HS-5 (cell line): ENCODE measurements at places on chromosomes 7 and 10.

DNA sequence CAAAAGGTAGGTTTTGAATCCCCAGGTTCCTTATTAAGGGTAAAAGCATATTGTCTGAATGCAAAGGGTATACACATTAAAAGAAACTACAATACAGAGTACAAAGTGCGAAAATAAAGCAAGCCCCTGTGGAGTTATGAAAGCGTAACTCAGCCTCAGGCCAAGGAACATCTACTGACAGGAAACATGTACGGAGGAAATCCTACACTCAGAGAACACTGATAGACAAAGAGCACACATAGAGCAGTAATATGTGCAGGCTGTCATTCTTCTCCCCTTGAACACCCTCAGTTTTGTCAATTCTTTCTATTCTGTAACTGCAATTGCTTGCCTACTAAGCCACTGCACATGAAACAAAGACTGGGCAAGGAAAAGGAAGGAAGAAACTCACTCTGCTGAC lies 150.2 kb downstream of the DGKB start:
- DNase-seq = no peak

GRCh38 chr10:101444058-101444898 lies 90.3 kb downstream of the BTRC start:
- DNase-seq = no peak

DNA sequence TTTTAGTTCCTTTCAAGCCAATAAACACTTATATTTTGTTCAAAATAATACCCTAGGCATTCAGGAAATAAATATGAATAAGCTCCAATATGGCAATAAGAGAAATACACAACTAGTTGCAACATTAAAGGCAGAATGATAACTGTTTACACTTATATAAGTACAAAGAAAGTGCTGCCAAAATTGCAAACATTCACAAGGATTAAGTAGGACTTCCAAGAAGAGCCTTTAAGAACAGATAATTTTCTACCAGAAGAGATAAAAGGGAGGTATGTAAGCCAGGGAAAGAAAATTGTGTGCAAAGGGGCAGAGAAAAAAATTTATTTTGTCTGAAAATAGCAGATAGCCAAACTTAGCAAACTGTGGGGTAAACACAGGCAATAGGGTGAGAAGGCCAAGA lies 83.8 kb downstream of the CTNNA3 start:
- no peak for DNase-seq

DNA sequence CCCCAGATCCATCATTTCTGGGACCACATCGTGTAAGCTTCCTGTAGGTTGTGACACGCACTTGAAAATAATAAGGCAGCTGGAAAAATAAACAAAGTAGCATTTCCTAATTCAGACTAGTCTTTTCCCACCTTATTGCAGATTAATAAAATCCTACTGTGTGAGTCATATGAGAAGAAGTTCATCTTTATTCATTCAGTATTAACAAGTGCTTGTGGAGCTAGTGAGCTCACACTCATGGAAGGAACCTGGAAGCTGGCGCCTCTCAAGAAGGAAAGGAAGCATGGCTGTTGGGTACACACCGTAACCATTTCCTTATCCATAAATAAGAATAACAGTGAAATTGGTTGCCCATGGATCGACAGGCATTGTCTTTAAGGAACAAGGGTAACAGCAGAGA lies 152.6 kb upstream of the PFKP start:
- DNase-seq = no peak

DNA sequence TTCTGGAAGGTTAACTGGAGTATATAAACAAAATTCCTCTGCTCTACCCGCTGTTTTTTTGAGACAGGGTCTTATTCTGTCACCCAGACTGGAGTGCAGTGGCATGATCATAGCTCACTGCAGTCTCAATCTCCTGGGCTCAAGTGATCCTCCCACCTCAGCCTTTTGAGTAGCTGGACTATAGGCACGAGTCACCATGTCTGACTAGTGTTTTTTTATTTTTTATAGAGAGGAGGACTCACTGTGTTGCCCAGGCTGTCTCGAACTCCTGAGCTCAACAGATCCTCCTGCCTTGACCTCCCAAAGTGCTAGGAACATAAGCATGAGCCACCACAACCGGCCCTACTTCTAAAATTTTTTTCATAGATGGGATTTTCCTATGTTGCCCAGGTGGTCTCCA lies 2.2 kb downstream of the RAB18 start:
- DNase-seq = no peak

GRCh38 chr7:90834771-90835170 lies 238.7 kb downstream of the CDK14 start:
- DNase-seq = no peak

- no peak for DNase-seq
These were observed 99.9 kb downstream of the MPP7 start for GRCh38 chr10:28202941-28203352.

DNA sequence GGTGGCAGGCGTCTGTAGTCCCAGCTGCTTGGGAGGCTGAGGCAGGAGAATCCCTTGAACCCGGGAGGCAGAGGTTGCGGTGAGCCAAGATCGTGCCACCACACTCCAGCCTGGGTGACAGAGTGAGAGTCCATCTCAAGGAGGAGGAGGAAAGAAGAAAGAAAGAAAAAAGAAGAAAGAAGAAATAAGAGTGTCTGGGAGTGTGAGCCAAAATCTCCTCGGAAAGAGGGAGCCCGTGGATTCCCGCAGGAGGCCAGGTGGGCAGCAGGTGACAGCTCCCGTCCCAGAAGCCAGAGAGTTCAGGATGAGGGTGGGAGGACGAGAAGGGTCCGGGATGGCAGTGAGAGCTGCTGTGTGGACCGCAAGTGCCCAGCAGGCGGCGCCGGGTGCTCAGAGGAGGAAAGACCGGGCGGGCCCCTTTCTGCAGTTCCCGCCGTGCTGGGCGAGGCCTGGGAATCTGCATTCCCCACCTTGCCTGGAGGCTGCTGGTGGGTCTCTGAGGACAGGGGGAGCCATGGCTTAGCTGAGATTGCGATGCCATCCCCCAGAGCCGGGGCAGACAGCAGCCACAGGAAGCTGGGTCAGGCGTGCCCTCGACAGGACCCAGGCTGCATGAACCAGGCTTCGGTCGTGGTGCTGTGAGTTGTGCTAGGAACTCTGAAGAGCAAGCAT lies 17.1 kb upstream of the AMZ1 start:
- DNase-seq = no peak

GRCh38 chr7:22660732-22661131 lies 66.3 kb upstream of the IL6 start:
- no peak for DNase-seq

DNA sequence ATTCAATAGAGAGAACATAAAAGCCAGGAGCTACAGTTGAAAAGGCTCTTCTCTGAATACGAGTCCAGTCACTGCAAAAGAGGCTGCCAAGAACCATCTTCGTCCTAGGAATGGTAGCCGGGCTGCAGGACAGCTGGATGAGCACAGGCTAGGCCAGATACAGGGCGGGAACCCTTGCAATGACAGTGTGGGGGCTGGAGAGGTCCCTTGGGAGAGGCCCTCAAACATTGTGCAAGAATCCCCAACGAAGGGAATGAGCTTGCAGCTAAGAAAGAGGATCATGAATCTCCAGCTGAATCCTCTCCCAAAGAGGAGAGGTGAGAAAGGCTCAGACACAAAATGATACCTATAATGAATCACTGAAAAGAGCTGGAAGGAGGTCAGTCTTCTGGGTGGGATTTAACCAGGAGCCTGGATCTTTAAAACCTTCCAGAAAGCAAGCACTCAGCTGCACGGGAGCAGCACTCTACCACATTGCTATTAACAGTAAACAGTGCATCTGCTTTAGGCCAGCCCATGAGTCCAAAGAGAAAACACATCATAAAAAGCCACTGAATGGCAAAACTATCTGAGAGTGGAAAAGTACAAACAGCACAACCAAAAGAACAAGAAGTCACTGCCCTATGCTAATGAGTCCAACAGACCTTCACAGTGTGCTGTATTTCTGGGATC lies 287.9 kb downstream of the TNS3 start:
- DNase-seq = no peak

- no peak for DNase-seq
These were observed 24.6 kb upstream of the SGMS1 start for GRCh38 chr10:50648089-50648934.

- no peak for DNase-seq
These were observed 20.0 kb downstream of the GLI3 start for GRCh38 chr7:42217053-42217452.

- DNase-seq = no peak
These were observed 198.3 kb upstream of the ZNF32 start for GRCh38 chr10:43846968-43847367.

- DNase-seq = no peak
These were observed 52.1 kb upstream of the UBE3C start for GRCh38 chr7:157086508-157087187.

- no peak for DNase-seq
These were observed 741 bp downstream of the PRAP1 start for GRCh38 chr10:133347710-133348517.

GRCh38 chr10:8800426-8800825 lies 745.9 kb downstream of the GATA3 start:
- no peak for DNase-seq

- DNase-seq = no peak
These were observed 11.3 kb upstream of the TAS2R3 start for GRCh38 chr7:141752634-141753033.

DNA sequence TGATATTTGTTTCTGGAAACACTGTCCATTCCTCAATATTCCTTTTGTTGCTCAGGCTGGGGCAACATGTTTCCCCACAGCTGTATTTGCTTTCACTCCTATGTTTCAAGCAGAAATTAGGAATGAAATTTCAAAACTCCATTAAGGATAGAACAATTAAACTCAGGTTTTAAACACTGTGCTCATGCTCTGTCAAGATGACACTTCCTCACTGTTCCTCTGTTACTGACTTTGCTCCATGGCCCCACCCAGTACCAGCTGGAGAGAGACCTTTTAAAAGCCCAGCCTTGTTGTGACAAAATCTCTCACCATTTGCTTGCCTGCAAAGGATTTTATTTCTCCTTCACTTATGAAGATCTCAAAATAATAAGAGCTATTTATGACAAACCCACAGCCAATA lies 197.4 kb downstream of the ELMO1 start:
- no peak for DNase-seq

DNA sequence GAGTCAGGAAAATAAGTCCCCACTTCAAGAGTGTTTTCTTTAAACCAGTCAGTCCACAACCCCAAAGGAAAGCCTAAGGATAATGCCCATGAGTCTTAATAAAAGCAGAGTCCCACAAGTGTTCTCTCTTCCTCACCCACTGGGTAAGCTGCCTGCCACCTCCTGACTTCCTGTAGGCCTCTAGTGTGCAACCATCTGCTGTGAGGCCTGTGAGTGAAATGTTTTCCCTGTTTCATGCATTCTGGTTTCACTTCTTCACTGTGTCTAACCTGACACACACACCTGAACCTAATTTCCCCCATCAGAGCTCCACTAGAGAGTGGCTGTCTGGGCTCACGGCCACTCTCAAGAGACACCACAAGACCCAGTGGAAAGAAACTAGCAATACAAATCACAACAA lies 38.9 kb upstream of the GDF10 start:
- DNase-seq = no peak

DNA sequence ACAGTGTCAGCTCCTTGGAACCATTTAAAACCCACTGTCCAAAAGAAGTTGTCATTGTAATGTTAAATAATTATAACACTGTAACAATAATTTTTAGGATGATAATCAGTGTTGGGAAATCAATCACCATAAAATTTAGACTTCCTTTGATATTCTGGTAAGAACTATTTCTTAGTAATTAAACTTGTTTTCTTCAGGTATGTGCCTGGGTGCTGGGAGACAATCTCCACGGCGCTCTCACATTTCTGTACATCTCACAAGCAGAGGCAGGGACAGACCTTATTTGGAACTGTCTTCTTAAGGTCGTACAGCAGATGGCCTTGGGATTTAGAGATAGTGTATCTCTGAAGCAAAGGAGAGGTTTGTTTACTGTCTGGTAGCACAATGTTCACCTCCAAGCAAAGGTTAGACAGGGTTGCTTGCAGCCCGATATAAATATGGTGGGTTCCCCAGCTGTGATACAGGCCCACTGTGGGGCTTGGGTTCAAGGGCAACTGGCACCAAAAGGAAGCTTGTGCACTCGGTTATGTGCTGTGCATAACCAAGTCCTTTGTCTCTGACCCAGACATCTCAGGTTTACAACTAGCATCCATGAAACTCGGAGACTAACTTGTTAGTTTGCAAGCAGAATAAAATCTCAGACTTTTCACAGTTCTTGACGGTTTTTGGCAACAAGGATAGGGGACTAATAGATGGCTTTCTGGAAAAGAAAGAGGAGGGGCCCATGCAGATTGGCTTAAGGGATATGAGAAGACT lies 125.5 kb downstream of the RNF32 start:
- DNase-seq = no peak

DNA sequence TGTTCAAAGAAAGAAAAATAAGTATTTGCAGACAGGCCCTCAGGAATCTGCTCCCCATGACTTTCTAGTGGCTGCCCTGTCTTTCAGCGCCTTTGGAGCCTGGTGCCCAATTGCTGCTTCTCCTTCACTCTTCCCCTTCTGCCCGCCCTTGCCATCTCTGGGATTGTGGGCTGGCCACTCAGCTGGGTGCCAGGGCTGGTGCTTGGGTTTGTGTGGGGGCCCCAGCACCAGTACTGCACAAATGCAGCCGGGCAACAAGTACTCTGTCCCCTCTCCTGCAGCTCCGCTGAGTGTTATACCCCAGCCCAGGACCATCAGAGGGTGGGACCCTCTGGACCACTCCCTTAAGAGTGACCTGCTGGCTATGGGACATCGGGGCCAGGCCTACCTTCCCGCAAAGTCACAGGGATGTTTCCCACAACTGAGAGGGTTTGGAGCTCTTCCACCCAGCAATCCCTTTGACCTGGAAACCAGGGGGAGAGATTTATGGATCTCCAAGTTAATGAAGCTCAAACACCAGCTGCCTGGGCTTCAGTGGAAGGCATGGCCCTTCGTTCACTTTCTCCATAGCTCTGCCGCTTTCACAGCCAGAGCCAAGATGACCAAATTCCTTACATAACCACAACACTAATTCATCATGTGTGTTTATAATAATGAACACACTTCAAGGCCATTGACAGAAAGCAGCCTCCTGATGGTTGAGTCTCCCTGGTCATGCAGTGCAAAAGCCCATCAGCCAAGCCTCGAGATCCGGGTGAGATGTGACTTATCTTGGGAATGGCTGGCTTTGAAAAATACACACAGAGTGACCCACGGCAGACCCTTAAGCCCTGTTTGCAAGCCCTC lies 313.9 kb upstream of the ZNF32 start:
- no peak for DNase-seq
